ENCODE measurements at places on chromosomes 4 and X. TPM values are rescaled to one million over a fixed set of nuclear protein-coding genes. Genes with fewer than 3 reads are reported as not detected.

Gene CCDC120
- total RNA-seq, result 24.5 TPM

Gene HPGD
- 258 TPM for total RNA-seq

Gene TEX13C
- total RNA-seq, result not detected

Gene VGLL1
- total RNA-seq, result not detected

Gene GAGE12F
- total RNA-seq, result not detected

Gene TCEAL5
- total RNA-seq, result not detected

Gene MED12
- total RNA-seq, result 72.6 TPM

Gene C1QTNF7
- 2.4 TPM for total RNA-seq

- no peak overlapping the region for H3K4me3 ChIP-seq
- DNase-seq, result no peak
- no peaks in the 10 kb centered on the region for H3K36me3 ChIP-seq
- no peaks in the 10 kb centered on the region for H3K4me1 ChIP-seq
- H3K27ac ChIP-seq, result no peak overlapping the region
- H3K27me3 ChIP-seq, result no peaks in the 10 kb centered on the region
Measured at GRCh38 chrX:48715072-48715471, 18.5 kb downstream of the SUV39H1 start.

DNA sequence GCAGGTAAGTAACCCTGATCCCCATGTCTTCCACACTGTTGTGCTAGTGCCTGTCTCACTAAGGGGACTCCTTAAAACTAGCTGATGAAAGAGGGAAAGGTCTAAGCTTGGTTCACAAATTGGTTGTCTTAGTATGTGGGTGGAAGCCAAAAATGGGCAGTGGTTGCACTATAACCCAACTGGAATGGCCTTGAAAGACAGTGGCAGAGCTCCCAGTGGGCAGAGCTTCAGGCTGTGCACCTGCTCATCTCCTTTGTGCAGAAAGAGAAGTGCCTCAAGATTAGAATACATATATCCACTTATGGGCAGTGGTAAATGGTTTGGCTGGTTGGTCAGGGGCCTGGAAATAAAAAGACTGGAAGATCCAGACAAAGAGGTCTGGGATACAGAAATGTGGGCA lies 7.2 kb downstream of the SYN1 start:
- H3K4me3 ChIP-seq, result no peak overlapping the region
- H3K4me1 ChIP-seq, result no peaks in the 10 kb centered on the region
- peak; percentile 14 for DNase-seq

- H3K36me3 ChIP-seq, result no peaks in the 10 kb centered on the region
- no peaks in the 10 kb centered on the region for H3K4me1 ChIP-seq
- H3K4me3 ChIP-seq, result no peak overlapping the region
Measured at GRCh38 chrX:43850629-43851028, 31.6 kb downstream of the MAOB start.

DNA sequence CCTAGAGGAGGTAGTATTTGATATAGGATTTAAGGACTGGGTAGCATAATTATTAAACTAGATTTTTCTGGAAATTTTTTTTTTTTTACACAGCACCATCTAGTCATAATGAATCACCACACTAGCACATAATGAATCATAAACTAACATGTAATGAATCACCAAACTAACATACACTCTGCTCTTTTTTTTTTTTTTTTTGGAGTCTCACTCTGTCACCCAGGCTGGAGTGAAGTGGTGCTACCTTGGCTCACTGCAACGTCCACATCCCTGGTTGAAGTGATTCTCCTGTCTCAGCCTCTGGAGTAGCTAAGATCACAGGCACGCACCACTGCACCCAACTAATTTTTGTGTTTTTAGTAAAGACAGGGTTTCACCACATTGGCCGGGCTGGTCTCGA lies 92.5 kb downstream of the FAM13A start:
- no peak overlapping the region for H3K27ac ChIP-seq
- DNase-seq, result no peak
- no peaks in the 10 kb centered on the region for H3K4me1 ChIP-seq
- H3K27me3 ChIP-seq, result no peaks in the 10 kb centered on the region

DNA sequence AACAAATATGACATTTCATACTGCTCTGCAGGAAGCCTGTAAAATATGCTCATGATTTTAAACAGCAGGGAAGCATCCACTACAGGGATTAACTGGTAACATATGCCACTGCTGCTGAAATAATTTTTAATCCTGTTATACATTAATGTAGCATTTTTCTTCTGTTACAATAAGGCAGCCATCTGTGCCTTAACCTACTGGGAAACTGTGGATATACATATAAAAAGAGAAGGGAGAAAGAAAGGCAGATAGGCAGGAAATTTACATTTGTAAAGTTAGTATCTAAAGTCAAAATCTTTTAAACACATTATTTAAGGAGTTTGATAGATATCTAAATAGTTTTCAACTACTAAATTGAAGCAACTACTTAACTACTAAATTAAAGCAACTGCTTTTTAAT lies 514.6 kb upstream of the KLHL4 start:
- no peak for DNase-seq
- no peak overlapping the region for H3K27ac ChIP-seq
- H3K4me1 ChIP-seq, result no peaks in the 10 kb centered on the region
- no peaks in the 10 kb centered on the region for H3K27me3 ChIP-seq

DNA sequence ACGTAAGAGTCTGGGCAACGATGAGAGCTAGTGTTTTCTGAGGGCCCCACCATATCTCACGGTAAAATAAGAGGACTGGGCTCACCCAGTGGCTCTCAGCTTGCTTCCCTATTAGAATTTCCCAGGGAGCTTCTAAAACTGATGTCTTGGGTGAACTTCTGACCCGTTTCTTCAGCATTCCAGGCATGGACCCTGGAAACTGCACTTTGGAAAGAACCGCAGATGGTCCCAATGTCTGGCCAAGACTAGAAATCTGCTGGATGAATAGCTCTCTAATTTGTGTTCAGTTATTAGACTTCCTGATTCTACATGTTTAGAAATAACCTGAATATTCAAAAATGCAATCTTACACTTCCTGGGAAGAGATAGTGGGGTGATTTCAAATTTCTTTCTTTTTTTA lies 127.8 kb downstream of the ANOS1 start:
- no peak overlapping the region for H3K27ac ChIP-seq
- no peaks in the 10 kb centered on the region for H3K4me1 ChIP-seq
- H3K27me3 ChIP-seq, result no peaks in the 10 kb centered on the region
- no peak for DNase-seq
- no peak overlapping the region for H3K4me3 ChIP-seq

GRCh38 chr4:105603158-105603557 lies 50.7 kb downstream of the ARHGEF38 start:
- DNase-seq, result no peak
- H3K27ac ChIP-seq, result no peak overlapping the region
- H3K27me3 ChIP-seq, result no peaks in the 10 kb centered on the region
- no peaks in the 10 kb centered on the region for H3K4me1 ChIP-seq

DNA sequence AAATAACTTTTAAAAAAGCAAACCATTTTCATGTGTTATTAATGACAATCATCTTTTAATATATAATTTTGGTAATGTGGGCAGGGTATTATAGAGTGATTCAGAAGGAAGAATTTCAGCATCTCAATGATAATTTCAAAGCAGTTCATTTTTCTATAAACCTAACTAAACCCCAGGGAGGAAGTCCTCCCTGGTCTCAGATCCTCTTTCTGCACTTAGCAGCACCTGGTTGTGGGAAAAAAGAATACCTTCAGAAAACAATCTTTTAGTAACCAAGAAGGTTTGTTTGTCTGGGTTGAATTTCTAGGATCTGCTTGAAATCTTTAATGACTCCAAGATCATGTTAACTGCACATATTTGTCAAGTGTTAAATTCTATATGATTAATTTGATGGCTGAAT lies 29.9 kb downstream of the DKK2 start:
- H3K27me3 ChIP-seq, result no peaks in the 10 kb centered on the region
- no peaks in the 10 kb centered on the region for H3K4me1 ChIP-seq
- no peak overlapping the region for H3K4me3 ChIP-seq
- DNase-seq, result no peak
- no peaks in the 10 kb centered on the region for H3K36me3 ChIP-seq

GRCh38 chr4:94931626-94932025 lies 173.9 kb downstream of the BMPR1B start:
- H3K27me3 ChIP-seq, result no peaks in the 10 kb centered on the region
- H3K4me1 ChIP-seq, result no peaks in the 10 kb centered on the region

GRCh38 chr4:2289955-2290333 lies 28.0 kb upstream of the MXD4 start:
- H3K27me3 ChIP-seq, result no peaks in the 10 kb centered on the region
- DNase-seq, result no peak
- no peak overlapping the region for H3K4me3 ChIP-seq

GRCh38 chr4:60744767-60745166 lies 455.4 kb upstream of the ADGRL3 start:
- no peak overlapping the region for H3K4me3 ChIP-seq
- DNase-seq, result no peak
- H3K27ac ChIP-seq, result no peak overlapping the region
- H3K27me3 ChIP-seq, result no peaks in the 10 kb centered on the region

GRCh38 chr4:129345609-129346008 lies 249.7 kb downstream of the C4orf33 start:
- no peak for DNase-seq
- no peaks in the 10 kb centered on the region for H3K36me3 ChIP-seq
- no peak overlapping the region for H3K4me3 ChIP-seq
- no peak overlapping the region for H3K27ac ChIP-seq
- H3K4me1 ChIP-seq, result no peaks in the 10 kb centered on the region

DNA sequence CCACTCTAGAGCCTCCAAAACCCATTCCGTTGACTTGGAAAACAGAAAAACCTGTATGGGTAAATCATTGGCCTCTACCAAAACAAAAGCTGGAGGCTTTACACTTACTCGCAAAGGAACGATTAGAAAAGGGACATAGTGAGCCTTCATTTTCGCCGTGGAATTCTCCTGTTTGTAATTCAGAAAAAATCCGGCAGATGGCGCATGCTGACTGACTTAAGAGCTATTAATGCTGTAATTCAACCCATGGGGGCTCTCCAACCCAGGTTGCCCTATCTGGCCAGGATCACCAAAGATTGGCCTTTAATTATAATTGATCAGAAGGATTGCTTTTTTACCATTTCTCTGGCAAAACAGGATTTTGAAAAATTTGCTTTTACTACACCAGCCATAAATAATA lies 60.8 kb downstream of the ZNF732 start:
- H3K27ac ChIP-seq, result no peak overlapping the region
- H3K27me3 ChIP-seq, result no peaks in the 10 kb centered on the region
- no peaks in the 10 kb centered on the region for H3K36me3 ChIP-seq

- H3K36me3 ChIP-seq, result no peaks in the 10 kb centered on the region
- DNase-seq, result no peak
- no peaks in the 10 kb centered on the region for H3K4me1 ChIP-seq
- H3K4me3 ChIP-seq, result no peak overlapping the region
- H3K27ac ChIP-seq, result no peak overlapping the region
Measured at GRCh38 chrX:121579016-121579760, 531.8 kb downstream of the GLUD2 start.

DNA sequence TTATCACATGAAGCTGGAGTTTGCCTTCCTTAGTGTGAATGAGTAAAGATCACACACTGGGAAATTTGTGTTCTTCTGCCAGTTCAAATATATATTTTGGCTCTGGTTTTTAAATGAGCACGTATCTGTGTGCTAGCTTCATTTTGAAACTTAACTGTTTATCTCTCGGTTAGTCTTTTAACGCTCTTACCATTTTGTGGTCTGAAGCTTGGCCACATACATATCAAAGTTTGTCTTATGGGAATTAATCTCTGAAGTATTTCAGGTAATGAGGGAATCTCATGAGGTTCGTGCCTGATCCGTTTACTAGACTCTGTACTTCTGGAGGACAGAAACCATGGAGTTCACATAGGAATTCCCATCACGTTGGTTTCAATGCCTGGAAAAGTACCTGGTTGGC lies 13.8 kb downstream of the ATP10D start:
- H3K27me3 ChIP-seq, result no peaks in the 10 kb centered on the region
- H3K4me3 ChIP-seq, result no peak overlapping the region

GRCh38 chrX:107842715-107843400 lies 17.2 kb downstream of the MID2 start:
- H3K27ac ChIP-seq, result no peak overlapping the region
- peaks cover 4% of the 10 kb centered on the region for H3K36me3 ChIP-seq
- peaks cover 4% of the 10 kb centered on the region for H3K4me1 ChIP-seq

GRCh38 chr4:102869569-102870197 lies 891 bp downstream of the CISD2 start:
- no peaks in the 10 kb centered on the region for H3K36me3 ChIP-seq
- DNase-seq, result no peak
- peak overlapping the region; percentile 64 for H3K4me3 ChIP-seq
- H3K27me3 ChIP-seq, result no peaks in the 10 kb centered on the region
- H3K4me1 ChIP-seq, result no peaks in the 10 kb centered on the region

DNA sequence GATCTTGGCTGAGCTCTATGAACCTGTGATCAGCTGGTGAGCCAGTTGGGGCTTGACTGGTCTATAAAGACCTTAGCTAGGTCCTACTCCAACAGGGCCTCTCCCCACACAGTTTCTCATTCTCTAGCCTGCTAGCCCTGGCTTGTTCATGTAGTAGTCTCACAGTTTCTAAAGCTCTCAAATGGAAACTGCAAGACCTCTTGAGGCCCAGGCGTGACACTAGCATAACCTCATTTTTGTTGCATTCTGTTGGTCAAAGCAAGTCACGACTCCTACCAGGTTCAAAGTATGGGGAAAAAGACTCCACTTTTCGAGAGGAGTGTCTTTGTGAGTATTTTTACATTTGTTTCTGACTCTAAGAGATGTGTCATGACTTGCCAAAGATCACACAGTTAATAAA lies 50.9 kb downstream of the CEP44 start:
- no peaks in the 10 kb centered on the region for H3K36me3 ChIP-seq
- H3K4me3 ChIP-seq, result no peak overlapping the region
- no peaks in the 10 kb centered on the region for H3K27me3 ChIP-seq
- H3K27ac ChIP-seq, result no peak overlapping the region
- DNase-seq, result no peak

GRCh38 chr4:12050357-12050756 lies 621.7 kb upstream of the HS3ST1 start:
- no peaks in the 10 kb centered on the region for H3K36me3 ChIP-seq
- H3K4me1 ChIP-seq, result no peaks in the 10 kb centered on the region
- DNase-seq, result no peak
- no peaks in the 10 kb centered on the region for H3K27me3 ChIP-seq

- no peak for DNase-seq
- no peak overlapping the region for H3K4me3 ChIP-seq
- no peaks in the 10 kb centered on the region for H3K4me1 ChIP-seq
- no peaks in the 10 kb centered on the region for H3K36me3 ChIP-seq
Measured at GRCh38 chr4:139834226-139834662, 168.6 kb downstream of the MGST2 start.

DNA sequence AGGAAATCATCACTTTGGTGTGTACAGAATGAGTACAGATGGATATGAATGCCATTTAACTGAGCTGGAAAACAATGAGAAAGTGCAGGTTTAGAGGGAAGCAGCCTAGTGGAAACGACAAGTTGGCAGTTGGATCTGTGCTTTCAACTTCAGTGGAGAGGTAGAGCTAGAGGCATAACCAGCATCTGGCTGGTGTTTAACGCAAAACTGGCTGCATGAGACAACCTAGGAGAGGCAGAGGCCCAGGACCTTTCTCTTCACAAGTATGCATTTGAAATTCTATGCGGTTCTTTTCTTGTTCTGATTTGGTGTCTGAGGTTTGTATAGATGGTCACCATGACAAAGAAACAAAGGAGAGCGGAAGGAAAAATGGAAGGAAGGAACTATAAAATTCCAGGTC lies 63.1 kb downstream of the ANXA5 start:
- DNase-seq, result no peak
- H3K27me3 ChIP-seq, result no peaks in the 10 kb centered on the region
- no peak overlapping the region for H3K4me3 ChIP-seq
- H3K36me3 ChIP-seq, result no peaks in the 10 kb centered on the region

Data from Peyer's patch (tissue), 4 donors.